NCI-H345 (cell line): ENCODE measurements at places on chromosomes 16 and 17.
A peak's percentile ranks its signal among the peaks of the same experiment; 100 is the strongest.

- no peak for DNase-seq
These were observed 12.5 kb upstream of the DPEP1 start for GRCh38 chr16:89600956-89601355.

DNA sequence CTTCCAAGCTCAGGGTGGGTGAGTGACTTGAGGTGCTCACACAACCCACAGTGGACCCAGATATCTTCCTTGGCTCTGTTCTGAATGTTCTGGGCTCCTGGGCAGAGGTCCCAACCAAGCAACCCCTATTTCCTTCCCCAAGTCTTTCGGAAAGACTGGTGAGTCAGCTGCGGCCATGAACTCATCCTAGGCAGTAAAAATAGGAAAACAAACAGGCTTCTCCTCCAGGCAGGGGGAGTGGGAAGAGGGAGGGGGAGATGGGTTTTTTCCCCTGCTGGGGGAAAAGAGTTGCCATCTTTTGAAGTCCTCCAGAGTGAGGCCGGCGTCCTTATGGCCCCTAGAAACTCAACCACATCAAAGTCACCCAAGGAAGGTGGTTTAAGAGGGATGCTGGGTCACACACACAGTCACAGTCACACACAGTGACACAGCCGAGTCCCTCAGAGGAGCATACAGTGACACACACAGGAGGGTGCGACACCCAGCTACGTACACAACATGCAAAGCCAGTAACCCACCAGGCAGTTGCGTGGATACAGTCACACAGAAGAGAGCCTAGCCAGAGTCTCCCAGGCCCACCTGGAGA is 16.0 kb upstream of the DLX4 start:
- no peak for DNase-seq

DNA sequence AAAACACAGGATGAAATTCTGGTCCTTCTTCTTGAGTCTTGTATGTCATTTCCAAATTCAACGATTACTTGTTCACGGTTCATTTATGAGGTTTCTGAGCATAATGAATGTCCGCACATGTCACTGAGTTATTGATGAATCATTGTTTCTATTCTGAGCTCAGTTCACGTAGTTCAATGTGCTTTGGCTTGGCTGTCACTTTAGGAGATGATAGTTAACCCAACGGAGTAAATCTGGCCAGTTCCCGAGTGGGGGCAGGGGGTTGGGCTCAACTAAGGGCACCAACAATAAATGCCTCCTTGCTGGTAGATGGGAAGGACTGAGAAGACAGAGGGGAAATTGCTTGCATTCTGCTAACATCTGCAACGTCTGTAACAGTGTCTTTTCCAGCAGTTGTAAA is 239.4 kb upstream of the HSBP1 start:
- no peak for DNase-seq

DNA sequence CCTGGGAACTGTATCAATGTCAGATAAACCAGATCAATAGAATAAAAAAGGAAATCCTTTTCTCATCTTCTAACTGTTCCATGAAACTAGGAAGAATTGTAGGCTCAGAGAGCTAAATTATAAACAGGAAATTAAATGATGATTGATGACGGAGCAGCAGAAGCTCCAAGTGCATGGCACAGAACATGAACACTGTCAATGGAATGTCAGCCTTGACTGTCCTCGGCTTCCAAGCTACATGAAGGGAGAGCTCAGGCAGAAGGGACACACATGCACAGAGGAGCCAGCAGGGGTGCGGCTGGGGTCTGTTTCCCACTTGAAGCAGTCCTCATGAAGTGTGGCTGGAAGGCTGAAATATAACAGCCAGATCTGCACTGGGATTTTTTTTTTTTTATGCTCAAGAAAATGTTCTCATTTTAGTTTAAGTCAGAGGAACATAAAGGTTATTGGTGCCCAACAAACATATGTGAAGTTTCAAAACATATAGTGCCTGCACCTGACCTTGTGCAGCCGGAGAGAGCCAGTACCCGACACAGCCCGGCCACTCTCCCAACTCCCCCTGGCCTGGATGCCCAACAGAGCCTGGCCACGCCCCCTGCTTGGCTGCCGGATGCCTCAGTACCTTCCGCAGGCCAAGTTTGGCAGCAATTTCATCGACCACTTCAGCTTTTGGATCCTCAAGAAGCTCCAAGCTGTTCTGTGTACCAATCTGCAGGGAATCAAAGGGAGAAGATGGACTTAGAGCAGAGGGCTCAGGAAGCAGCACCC is 37.0 kb downstream of the NPLOC4 start:
- DNase-seq = no peak

DNA sequence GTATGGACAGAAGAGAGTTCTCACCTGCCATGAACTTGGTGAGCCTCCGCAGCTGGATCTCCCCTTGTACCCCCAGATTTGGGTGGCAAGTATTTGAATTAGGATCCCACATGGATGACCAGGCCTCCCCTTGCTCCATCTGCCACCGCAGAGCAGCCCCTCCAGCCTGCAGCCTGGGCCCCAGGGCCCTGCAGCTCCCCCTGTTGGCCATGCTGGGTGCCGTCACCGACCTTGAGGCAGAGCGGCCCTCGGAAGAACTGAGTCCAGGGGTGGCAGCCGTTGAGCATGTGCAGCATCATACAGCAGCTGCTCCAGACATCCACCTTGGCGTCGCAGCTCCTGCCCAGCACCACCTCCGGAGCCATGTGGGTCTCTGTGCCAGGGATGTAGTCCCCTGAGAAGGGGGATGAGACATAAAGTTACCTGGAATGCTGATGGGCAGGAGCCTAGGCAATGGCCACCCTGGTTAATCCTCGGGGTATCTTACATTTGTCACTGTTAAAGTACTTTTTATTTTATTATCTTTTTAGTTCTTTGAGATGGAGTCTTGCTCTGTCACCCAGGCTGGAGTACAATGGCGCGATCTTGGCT is 9.0 kb upstream of the SPATA32 start:
- DNase-seq = no peak

DNA sequence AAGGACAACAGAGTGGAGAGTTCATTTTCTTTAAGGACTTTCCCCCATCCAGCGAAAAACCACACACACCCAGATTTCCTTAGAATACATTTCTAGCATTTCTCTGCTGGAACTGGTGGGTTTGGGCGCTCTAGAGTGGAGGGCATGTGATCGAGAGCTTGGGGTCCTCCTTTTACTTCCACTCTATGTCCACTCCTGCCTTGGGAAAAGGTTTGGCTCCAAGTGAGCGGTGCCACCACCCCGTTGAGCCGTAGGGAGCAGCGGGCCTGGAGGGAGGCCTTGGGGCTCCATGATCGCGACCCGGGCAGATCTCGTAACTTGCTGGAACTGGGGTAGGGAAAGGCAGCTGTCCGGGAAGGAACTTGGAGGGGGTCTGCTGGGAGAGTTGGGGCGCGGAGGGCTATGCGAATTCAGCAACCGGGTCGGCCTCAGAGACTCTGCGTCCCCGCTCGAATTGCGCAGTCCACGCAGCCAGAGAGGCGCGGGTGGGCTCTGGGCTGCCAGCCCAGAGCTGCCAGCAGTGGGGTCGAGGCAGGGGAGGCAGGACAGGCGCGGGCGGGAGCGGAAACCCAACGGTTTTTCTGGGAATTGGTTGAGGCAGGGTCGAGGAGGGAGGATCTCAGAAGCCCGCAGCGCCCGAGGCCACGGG is 2.3 kb downstream of the DLX4 start:
- no peak for DNase-seq

DNA sequence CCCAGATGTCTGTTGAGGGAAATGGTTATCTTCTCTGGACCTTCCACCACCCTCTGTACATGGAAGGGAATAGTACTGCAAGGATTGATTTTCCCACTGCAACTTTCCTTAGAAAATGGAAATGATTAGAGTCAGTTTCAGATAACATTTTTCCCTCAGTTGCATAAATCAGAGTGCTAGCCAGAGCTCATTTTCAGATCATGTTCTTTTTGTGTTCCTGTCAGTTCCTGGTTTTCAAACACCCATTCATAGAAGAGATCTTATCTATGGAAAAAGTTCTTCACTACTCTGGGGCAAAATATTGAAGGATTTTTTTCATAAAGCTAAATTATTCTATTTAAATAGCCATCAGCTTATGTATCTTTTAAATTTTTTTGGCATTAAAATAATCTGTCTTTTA is 11.7 kb upstream of the COX10 start:
- no peak for DNase-seq

GRCh38 chr16:57314161-57314785 is 29.8 kb upstream of the PLLP start:
- DNase-seq = no peak

DNA sequence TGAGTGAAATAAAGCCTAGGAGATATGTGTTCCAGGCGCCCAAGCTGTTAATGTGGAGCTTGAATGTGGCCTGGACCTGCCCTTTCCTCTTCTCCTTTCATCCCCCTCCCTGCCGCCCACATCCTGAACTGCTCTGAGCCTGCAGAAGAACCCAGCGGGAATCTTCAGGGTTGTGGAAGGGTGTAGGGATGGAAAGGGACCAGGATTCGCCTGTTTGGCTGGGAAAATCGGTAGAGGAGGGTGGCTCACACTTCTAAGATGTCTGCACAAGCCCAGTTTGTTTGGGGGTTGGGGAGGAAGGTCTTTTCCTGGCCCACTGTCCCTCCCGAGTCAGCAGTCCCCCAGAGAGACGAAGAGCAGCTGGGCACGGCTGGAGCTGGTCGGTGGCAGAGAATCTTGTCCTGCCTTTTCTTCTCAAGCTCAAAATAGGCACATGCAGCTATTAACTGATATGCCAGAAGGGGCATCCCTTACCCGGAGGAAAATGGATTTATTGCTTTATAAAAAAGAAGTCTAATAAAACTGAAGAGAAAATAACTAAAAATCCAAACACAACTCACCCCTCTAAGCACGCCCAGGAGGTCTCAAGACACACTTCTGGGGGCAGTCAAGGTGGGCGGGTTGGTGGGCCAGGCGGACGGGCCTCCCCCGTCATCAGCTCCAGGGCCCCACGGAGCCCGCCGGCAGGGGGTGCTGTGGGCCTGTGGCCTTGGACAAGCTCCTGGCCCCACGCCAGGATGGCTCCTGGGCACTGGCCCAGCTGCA is 11.5 kb upstream of the PITPNA start:
- peak; percentile 33 for DNase-seq

DNA sequence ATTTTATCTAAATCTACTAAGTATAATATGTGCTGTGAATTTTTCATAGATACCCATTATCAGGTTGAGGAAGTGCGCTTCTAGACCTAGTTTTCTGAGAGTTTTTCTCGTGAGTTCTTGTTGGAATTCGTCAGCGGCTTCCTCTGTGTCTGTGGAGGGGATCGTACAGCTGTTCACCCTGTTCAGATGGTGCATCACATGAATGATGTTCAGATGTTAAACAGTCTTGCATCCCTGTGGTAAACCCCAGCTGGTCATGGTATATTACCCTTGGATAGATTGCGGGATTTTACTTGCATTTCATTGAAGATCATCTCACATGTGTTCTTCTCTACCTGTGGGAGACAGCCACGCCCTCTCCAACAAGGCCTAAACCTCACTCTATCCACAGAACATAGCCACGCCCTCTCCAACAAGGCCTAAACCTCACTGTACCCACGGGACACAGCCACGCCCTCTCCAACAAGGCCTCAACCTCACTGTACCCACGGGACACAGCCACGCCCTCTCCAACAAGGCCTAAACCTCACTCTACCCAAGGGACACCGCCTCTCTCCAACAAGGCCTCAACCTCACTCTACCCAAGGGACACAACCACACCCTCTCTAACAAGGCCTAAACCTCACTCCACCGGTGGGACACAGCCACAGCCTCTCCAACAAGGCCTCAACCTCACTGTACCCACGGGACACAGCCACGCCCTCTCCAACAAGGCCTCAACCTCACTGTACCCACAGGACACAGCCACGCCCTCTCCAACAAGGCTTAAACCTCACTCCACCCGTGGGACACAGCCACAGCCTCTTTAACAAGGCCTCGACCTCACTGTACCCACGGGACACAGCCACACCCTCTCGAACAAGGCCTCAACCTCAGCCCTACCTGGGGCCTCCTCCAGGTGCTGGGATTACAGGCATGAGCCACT is 180.2 kb upstream of the CHMP6 start:
- DNase-seq = no peak

DNA sequence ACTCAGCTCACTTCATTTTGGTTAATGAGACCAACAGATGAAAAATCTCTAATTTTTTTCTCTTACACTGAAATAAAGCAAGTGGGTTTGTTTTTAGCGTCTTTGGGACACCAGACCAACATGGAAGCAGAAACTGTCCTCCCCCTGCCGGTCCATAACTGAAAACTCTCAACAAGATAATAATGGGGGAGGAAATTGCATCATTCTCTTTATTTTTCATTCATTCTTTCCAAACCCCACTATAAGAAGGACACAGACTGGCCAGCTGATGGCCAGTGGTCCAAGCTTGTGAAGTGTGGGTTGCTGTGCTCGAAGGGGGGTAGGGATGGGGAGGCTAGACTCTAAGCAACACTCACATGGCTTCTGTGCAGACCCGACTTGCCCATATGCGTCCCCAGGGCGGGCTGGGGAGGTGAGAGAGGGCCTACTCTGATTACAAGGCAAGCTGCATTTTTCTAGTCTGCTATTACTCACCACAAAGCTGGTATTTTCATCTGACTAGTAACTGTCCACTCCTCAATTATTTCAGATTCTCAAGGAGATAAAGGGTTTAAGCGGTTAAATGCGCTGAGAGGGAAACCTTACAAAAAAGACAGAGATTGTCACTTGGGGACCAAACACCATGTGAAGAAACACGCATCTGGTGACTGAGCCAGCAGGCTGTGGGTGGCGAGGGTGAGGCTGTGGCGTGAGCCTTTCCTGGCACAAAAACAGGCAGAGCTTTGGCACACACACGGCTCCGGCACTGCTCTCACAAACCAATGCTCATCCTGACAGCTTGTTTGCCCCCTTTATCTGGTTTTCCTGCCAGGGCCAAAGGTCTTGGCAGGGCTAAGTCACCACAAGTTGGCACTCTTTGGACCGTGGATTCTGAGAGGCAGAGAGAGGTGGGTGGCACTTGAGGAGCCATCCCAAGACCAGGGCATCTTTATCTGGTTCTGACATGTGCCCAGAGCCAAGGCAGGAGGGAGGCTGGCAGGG is 38.2 kb downstream of the MARF1 start:
- DNase-seq = no peak

DNA sequence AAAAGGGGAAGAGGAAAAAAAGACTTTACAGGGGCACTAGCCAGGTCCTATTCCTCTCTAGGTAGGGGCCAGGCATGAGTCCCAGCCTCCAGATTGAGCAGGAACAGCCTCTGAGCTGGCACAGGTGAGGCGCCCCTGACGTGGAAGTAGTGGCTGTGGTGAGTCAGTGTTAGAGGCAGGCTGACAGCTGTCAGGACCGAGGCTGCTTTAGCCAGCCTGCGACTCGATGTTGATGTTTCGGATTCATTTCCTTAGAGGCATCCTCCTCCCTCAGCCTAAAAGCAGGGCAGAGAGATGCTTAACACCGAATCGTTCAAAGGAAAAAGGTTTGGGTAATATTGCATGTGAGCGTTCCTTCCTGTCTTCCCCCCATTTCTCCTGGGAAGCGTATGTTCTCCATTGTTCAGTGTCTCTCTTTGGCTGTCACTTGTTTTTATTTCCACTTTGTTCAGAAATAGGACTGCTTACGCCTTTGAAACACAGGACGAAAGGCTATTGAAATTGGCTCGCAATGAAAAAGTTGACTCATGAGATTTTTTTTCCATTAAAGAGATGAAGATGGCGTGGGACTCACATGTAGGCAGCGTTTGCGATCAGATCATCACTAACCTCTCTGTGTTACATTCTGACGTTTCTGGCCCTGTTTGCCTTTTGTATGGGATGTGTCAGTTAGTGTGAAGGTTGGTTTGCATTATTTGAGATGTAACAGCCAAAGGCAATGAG is 1.3 kb downstream of the KIAA0513 start:
- no peak for DNase-seq

GRCh38 chr17:53227111-53227510 is 595.6 kb upstream of the KIF2B start:
- DNase-seq = no peak

- peak; percentile 8 for DNase-seq
These were observed 38.0 kb upstream of the CPHXL start for GRCh38 chr16:75764154-75764768.

- peak; percentile 18 for DNase-seq
These were observed 948 bp downstream of the LUC7L start for GRCh38 chr16:228151-228851.
